Hematopoietic multipotent progenitor cell treated with erythropoietin and hydrocortisone succinate and interleukin-3 and kit ligand, for 17 days (in vitro differentiated cells): ENCODE measurements at places on chromosomes 2 and 18.

DNA sequence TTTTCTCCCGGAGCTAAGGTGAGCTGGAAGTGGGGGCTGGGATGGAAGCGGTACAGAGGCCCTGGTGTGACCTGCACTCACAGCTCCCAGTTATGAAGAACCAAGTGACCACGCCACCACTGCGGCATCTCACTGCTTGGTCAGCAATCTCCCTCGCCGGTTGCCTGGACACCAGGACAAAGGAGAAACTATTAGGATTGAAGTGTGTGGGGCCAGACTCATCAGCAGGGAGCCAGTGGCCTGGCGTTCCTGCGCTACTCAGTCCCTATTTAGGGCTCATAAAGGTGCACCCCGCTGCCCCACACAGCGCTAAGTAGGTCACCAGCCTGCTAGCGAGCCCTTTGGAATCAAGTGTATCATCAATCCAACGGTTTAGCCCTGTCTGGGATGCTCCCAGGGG is 82.9 kb downstream of the ZCCHC2 start:
- no peak for DNase-seq

DNA sequence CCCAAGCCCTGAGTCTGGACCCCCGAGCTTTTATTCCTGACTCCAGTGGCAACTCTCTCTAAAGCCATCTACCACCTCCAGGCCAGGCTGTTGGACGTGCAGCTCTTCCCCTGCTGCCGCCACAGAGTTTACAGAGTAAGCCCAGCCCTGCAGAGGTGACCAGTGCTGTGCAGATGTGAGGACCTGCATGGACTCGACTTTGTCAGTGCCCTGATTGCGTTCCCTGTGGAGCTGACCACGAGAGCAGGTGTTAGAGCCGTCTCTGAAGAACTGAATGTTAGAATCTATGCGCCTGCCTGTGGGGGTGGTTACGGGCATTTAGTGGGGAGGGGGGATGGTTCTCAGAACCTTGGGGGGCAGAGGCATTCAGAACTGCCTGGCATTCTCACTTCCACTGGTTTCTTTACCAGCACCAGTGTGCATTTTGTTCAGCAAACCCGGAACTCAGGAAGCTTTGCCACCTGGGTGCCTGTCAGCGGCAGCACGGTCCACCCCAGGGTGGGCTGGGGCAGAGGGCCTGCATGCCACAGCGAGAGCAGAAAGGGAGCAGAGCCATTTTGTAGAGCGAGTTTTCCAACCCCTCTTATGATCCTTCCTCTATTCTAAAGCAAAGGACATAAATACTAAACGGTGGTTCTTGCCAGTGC is 137.9 kb downstream of the KLHL29 start:
- no peak for DNase-seq

DNA sequence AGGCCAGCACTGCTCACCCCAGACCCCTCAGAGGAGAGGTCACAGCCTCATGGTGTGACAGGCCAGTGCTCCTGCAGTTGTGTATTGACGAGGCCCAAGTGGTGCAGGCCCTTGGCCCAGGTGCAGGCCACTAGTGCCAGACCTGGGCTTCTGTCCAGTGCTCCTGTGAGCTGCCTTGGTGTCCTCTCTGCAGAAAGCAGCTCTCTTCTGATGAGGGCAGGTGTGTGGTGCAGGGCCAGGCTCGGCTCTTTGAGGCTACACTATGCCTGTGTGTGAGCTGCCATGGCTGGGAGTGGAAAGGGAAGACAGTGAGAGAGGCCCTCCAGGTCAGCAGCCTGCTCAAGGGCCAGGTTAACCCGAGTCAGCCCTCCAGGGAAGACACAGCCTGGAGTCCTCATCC is 17.1 kb downstream of the EHD3 start:
- DNase-seq = no peak

DNA sequence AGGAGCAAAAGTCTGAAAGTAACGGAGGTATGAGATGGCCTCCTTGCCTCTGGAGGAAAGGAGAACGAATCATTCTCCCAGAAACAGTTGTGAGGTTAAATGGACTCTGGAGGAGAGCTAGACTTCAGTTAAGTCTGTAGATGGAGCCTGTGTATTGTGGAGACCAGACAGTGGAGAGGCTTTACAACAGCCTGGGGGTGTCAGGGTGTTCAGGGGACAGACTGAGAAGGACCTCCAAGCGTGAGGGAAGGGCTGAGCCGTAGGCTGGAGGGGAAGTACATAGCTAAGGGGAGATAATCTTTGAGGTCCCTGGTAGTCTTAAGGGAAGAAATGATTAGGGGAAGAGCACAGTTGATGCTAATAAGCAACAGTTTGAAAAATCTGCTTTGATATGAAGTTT is 76.6 kb downstream of the GALNT1 start:
- DNase-seq = no peak

- DNase-seq = no peak
Measured at GRCh38 chr2:164046040-164046439, 310.2 kb upstream of the FIGN start.

DNA sequence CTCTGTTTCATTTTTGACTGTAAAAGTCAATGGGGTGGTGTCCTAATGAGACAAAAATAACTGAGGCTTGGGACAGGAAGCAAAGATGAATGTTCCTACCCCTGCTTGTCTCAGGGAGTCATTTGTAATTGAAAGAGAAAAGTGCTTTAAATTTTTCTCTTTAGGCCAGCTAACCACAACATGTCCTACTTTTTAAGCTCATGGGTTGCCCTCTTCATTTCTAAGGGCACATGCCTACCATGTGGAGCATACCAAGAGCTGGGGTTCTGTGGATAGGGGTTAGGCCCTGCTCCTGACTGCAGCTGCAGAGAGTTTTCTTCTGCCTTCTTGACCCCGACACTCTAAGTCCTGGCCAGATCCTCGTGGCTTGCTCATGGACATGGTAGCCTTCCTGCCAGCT is 96.8 kb upstream of the ARL4C start:
- DNase-seq = no peak

GRCh38 chr2:236244256-236244655 is 19.9 kb downstream of the ASB18 start:
- no peak for DNase-seq

- DNase-seq = no peak
Measured at GRCh38 chr2:188459061-188459460, 167.4 kb downstream of the GULP1 start.
